ENCODE measurements at places on chromosomes 4 and X.

DNA sequence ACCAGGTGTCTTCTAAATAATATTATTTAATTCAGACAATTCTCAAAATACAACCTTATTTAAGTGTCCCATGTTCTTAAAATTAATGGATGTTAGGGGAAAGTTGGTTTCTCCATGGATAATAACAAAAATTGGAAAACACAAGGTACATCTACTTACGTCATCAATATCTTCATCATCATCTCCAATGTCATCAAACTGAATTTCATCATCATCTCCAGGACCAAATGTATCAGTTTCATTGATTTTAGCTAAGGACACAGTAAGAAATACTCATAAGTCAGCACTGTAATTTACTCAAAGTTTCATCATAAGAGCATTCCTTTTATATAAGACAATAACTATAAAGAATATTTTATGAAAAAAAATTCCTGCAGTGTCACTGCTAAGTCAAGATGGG is 11.3 kb downstream of the EIF1AX start:
- DNase-seq: no peak

DNA sequence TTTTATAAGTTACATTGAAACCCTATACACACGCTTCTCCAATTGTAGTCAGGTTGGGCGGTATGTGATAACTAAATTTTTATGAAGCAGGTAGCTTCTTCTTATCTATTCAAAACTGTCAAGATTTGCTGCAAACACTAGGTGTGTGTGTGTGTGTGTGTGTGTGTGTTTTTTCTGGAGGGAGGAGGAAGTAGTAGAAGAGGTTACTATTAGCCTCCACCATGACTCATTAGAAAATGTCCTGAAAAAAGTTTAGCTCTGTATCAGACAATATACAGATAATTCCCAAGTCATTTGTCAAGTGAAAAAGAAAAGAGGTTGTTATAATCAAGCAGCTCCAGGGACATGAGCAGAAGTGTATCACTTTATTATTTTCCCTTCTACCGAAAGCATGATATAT is 33.9 kb downstream of the PCDH7 start:
- no peak for DNase-seq

- DNase-seq: peak; percentile 31
Observed at GRCh38 chr4:106502106-106502699, 133.6 kb upstream of the GIMD1 start.

DNA sequence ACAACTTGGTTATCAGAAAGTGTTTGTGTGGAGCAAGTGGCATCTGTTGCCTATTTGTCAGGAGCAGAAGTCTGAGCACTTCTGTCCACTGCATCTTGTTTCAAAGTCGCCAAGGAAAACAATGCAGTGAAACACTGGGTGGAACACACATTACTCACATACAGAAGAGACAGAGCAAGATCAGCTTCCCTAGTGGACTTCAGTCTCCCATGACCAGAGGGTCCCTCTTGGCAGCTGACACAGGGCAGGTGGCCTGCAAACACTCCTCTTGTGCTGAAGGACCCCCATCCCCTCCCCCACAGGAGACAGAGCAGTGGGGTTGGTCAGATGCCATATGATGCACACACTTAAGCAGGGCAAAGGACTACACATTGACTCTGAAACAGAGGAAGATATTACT is 3.6 kb upstream of the BBS12 start:
- no peak for DNase-seq

- no peak for DNase-seq
Observed at GRCh38 chrX:68824565-68825125, 4.2 kb upstream of the EFNB1 start.

GRCh38 chr4:73178389-73178788 is 80.2 kb downstream of the ANKRD17 start:
- DNase-seq: no peak

DNA sequence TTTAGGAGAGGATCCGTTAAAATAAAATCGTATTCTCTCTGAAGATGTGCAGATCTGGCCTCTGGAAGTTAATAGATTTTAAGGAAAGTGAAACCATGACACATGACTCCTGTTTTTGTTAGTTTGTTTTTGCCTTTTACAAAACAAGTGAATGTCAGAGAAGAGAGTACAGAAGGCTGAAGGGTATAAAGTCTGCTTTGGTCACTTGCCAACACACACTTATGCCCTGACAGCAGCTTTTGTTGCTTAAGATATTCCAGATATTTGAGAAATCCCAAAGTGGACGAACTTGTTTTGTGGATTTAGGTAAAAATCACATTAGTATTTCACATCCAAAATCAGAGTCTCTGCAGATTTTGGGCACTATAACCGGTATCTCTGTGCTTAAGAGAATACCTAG is 192.4 kb upstream of the RASGEF1B start:
- no peak for DNase-seq

GRCh38 chr4:35541146-35541887 is 703.0 kb downstream of the ARAP2 start:
- no peak for DNase-seq

GRCh38 chr4:144179152-144179739 is 38.7 kb upstream of the GYPA start:
- DNase-seq: no peak

DNA sequence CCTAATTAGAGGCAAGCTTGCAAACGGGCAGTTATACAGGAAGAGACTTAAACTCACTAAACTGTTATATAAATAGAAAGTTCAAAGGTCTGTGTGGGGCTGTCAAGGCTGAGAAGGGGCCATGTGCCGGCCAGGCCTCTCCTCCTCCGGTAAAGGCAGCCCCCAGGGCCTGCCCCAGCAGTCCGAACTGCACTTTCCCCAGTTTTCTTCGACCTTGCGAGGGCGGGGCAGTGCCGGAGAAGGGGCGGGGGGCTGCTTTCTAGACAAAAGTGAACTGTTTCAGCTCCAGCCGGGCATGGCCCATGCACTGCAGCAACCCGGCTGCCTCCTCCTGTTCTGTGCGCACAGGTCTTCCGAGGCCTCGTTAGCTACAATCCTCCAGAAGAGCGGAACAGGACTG is 4.1 kb downstream of the AFF2 start:
- no peak for DNase-seq

DNA sequence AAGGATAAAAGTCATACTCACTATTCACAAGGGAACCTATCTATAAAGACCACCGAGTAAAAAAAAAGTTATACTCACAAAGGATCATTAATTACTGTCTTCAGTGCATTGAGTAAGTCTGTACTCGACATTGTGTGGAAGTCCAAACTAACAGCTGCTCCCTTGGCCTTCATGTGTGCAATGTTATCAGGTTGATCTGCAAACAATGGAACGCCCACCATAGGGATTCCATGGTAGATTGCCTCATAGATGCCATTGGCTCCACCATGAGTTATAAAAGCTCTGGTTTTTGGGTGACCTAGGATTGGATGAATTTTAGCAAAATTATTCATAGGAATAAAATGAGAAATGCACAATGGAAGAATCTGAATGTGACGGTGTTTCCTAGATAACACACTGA is 10.6 kb downstream of the UGT2B4 start:
- DNase-seq: no peak

- DNase-seq: no peak
Observed at GRCh38 chr4:187664011-187664410, 331.6 kb upstream of the ZFP42 start.

DNA sequence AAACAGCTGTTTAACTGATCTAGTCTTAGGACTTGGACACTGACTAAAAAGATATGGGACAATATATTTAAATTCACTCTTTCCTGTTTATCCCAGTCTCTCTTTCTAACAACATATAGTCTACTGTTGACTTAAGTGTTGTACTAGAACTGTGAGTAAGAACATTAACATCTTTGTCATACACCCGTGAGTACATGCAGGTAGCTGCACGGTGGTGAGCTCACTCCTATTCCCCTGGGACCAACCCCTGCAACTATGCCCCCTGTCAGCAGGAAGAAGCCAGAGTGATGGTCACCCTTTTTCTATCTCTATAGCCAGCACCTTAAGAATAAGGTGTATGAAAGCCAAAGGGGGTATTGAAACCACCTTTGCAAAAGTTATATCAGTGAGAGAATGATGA is 17.6 kb downstream of the TBL1X start:
- no peak for DNase-seq

GRCh38 chrX:129768586-129769466 is 10.9 kb upstream of the SASH3 start:
- no peak for DNase-seq

- no peak for DNase-seq
Observed at GRCh38 chrX:127404161-127404560, 584.6 kb downstream of the PRR32 start.

- DNase-seq: no peak
Observed at GRCh38 chr4:174256277-174256713, 27.2 kb downstream of the FBXO8 start.

DNA sequence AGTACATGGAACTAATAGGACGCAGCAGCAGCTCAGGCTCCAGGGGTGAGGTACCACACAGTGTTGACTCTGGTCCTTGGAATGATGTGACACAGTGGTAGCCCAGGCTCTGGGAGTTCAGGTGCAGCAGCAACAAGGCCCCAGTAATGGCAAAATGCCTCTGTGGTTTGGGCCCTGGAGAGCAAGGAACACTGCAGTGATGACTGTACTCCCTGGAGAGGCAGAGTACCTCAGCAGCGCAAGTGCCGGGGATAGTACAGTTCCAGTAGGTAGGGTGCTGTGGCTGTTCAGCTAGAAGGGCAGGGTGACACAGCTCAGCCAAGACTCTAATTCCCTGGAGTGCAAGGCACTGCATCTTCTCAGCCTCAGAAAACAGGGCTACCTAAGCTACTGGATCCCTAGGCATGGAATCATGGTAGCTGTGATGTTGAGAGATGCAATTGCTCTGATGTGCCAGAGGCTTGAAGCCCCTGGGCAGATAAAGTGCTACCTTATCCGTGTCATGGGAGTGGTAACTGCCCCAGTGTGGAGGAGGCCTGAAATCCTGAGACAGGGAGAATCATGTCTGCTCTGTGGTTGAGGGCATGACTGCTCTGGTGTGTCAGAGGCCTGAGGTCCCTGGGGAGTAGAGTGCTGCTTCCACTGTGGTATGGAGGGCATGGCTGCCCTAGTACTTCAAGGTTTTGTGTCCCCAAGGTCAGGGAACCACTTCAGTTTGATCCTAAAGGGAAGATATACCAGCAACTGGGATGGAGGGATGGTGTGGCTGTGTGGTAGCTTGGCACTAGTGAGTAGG is 55.2 kb downstream of the AREG start:
- DNase-seq: no peak

GRCh38 chr4:98377559-98377958 is 116.4 kb downstream of the RAP1GDS1 start:
- no peak for DNase-seq

GRCh38 chr4:115278830-115279229 is 165.4 kb upstream of the NDST4 start:
- DNase-seq: no peak

- DNase-seq: no peak
Observed at GRCh38 chr4:114373508-114373907, 225.1 kb upstream of the UGT8 start.

DNA sequence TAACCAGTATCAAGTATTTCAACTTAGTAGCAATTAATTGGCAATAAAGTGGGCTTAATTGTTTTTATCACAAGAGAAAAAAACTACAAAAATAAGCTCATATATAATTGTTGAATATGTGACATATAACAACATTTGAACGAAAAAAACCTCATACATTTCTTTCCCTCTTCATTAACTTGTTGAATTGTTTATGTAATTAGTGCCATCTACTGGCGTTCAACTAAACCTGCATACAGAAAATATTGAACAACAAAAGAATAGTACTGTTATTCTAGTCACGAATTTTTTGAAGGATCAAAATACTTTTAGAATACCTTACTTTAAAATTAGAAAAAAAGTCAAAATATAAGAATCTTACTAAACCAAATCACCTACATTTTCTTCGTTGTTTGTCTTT is 586.5 kb upstream of the FTHL17 start:
- no peak for DNase-seq

- DNase-seq: no peak
Observed at GRCh38 chr4:176769514-176769913, 23.2 kb downstream of the VEGFC start.

GRCh38 chr4:70808151-70808550 is 31.5 kb downstream of the GRSF1 start:
- DNase-seq: no peak

DNA sequence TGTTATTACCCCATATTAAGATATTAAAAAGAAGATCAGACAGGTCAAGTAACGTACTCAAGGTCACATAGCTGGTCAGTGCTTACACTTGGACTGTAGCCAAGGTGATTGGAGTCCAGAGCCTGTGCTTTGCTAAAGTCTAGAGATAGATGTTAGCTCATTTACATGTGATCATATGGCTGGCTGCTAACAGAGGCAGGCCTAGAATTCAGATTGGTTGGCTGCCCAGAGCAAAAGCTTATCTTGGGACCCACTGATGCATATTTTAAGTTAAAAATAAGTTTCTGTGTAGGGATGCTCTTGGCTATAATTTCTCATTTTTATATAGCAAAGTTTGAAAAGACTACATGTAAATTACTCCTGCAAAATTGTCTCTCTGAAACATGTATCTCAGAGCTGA is 18.1 kb upstream of the EXOC1L start:
- no peak for DNase-seq

DNA sequence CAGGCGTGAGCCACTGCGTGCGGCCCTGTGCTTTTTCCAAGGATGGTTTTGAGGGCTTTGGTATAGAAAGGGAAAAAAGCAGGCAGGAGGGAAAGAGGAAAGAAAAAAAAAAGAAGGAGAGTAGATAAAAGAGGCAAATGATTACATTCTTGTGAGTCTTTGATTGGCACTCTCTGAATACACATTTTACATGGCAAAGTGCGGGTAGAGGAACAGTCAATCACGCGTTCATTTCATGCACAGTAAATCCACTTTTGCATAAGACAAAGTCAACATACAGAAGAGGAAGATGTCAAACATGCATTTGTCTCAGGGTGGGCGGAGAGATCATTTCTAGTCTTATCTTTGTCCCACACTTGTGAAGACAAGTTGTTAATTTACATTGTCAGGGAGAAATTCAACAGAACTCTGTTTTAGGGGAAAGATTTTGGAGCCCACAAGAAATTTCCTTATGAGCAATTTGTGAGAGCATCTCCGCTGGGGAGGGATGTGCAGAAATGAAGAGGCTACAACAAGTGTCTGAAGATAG is 183.2 kb downstream of the DHRSX start:
- DNase-seq: no peak

- no peak for DNase-seq
Observed at GRCh38 chr4:95318483-95318882, 230.3 kb downstream of the UNC5C start.

GRCh38 chr4:140158365-140159030 is 4.5 kb upstream of the MAML3 start:
- no peak for DNase-seq

GRCh38 chr4:21949073-21949457 is 493 bp upstream of the KCNIP4 start:
- DNase-seq: no peak

- DNase-seq: no peak
Observed at GRCh38 chrX:614136-614535, 16.5 kb upstream of the SHOX start.

- no peak for DNase-seq
Observed at GRCh38 chr4:146932116-146932515, 13.5 kb downstream of the TTC29 start.

- no peak for DNase-seq
Observed at GRCh38 chr4:35124106-35124505, 1120.2 kb downstream of the ARAP2 start.

DNA sequence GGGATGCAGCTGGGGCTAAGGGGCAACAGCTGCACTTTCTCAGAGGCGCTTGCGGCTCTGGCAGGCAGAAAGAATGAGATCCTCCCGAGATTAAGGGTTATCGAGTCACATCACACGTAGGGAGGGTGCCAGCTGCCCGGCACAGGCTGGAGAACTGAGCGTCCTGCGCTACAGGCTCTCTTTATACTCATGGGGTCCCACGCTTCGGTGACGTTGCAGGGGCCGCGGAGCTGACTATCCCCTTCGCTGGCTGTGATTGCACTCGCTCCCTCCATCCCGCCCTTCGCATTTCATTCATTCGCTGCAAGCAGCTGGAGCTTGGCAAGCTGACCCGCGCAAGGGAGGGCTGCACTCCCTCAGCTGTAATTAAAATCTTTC is at the start of gene TACR3:
Gene TACR3, minus strand, starts transcription at position 156 of the 378 bp plus-strand sequence. CDS start 310 bp downstream, outside the sequence.
- DNase-seq: no peak
